ENCODE measurements at places on chromosomes 12 and 14.

GRCh38 chr12:96249196-96250118, 55.3 kb downstream of the ELK3 start:
- DNase-seq = no peak

DNA sequence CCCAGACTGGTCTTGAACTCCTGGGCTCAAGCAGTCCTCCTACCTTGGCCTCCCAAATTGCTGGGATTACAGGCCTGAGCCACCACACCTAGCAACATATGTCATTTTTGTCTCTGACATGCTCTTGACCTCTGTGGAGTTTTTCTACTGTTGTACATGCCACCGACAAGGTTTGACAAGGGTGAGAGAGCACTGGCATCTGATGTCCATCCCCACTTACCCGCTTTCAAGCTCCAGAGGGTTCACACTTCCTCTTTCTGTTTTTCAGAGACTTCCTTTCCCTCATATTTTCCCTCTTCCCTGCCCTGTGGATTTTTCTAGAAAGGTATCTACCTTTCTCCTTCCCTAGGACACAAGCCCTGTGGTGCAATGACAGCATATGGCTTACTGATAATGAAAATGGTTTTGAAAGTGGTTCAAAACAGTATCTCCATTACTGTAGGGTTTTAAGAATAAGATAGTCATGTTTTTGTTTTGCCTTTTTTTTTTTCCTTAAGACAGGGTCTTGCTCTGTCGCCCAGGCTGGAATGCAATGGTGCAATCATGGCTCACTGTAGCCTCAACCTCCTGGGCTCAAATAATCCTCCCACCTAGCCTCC, 27.7 kb upstream of the PLEKHG3 start:
- DNase-seq = no peak

DNA sequence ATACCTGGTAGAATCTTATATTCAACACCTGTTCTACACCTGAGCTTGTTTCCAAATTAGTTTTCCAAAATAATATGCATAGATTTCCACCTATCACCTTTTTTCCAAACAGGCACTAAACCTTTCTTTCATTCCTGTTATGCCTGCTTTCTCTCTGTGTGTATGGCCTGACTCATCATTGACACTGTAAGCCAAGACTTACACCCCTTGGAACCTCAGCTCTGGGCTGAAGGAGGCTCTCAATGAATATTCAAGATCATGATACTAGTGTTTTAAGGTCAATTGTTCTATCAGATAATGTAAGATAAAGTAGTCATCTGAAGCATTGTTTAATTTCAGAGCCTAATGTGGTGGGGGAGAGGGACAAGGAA, 1193.3 kb downstream of the FLRT2 start:
- no peak for DNase-seq

DNA sequence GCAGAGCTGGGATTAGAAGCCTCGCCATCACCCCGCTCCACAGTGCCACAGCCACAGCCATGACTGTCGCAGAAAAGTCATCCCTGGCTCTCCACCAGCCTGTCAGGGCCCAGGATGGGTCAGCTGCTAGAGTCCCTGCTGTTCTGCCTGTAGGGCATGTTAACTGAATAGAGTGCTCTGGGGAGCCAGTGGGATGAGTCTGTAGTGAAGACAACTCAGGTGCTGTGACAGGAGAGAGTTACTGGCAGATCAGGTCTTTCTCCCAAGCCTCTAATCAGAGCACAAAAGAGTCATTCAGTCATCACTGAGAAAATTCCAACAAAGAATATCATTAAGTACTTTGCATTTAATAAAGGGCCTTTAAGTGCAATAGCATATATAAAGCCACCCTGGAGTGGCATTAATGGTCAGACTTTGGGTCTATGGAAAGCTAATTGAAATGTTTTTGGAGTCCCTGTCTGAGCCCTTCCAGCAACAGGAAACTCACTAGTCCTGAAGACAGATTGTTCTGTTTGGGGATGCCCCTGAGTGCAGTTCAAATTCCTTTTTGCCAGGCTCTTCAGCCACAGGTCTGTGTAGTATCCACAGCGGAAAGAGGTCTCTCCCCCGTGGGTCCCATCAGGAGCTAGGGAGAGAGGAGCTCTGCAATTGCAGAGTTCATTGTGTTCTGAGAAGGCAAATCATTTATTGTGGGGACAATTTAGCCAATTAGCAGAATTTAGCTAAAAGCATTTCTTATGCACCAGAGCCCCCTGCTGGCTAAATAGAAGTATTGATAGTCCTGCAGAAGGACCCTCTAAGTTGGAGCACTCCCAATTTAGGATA, 45.2 kb upstream of the C14orf132 start:
- no peak for DNase-seq

DNA sequence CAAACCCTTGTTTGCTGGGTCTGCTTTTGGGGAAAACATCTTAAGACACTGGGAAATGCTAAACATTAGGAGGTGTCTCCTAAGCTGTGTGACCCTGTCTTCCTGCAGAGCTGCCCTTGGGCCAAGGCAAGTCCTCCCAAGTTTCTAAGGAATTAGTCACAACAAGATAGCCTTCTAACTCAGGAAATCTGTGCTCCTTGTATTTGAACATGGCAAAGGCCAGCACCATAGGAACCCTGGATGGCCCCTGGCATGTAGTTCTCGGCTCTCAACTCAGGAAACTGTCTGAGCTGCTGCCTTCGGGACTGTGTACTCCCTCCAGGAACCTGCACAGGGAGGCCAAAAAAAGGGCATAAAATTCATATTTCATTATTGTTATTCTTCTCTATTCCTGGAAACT, 37.6 kb upstream of the LTBP2 start:
- DNase-seq = no peak

- no peak for DNase-seq
Observed at GRCh38 chr14:77458249-77458950, 507 bp downstream of the AHSA1 start.

DNA sequence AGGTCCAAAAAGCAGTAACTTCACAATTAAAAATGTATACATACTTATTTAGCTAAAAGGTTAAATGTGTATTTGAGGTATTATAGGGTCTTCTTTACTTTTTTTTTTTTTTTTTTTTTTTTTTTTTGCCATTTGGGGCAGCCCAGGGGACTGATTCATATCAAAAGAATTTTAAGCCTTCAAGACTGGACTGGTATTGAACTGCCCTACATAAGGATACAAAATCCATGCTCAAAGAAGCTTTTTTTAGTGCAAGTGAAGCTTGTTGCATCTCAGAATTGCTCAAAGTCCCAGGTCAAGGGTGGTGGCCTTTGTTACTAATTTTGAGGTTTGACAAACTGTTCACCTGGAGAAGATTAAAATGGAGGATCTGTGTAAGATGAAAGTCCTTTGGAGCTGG, 124.0 kb downstream of the APAF1 start:
- no peak for DNase-seq

- no peak for DNase-seq
Observed at GRCh38 chr12:52522346-52523011, 2.3 kb upstream of the KRT5 start.

DNA sequence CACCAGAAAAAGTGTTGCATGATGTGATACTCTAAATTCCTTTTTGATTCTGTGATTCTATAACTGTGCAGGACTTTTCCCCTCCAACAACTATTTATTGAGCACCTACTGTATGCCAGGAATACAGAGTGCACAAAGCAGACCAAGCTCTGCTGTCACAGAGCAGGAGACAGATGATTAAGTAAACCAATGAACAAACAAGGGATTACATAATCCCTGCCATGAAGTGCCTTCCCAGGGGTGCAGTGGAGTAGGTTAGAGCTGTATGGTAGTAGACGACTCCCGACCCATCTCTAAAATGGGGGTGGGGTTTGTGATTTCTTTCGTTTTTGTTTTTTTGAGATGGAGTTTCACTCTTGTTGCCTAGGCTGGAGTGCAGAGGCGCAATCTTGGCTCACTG, 213.9 kb downstream of the TBX5 start:
- DNase-seq = no peak
